ENCODE measurements at places on chromosomes 2 and 18. TPM values are rescaled to one million over a fixed set of nuclear protein-coding genes. Genes with fewer than 3 reads are reported as not detected.

Gene CREG2
- total RNA-seq, result 9.0 TPM

DNA sequence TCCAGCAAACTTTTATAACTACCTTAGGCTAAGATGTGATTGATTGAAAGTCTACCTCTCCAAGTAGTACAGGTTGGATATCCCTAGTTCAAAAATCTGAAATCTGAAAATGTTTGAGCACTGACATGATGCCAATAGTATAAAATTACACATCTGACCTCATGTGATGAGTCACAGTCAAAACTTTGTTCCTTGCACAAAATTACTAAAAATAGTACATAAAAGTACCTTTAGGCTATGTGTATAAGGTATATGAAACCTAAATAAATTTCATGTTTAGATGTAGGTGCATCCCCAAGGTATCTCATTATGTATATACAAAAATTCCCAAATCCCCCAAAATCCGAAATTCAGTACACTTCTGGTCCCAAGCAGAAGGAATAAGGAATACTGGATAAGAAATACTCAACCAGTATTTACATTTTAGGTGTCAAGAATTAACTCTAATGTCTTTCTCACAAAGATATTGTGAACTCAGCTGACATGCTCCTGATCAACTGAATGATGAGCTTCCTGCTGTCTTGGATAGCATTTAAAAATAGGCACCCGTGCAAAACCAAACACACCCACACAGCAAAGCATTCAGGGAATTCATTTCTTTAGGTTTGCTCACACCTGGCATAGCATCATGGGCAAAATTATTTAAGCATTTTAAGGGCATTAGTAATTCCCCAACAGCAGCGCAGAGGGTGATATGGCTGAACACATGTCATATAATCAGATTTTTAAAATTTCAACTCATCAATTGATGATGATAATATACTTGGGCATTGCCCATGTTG is 497.4 kb upstream of the MEIS1 start:
- no peaks in the 10 kb centered on the region for H3K36me3 ChIP-seq
- H3K4me1 ChIP-seq, result no peaks in the 10 kb centered on the region
- no peak for DNase-seq

- DNase-seq, result no peak
- H3K36me3 ChIP-seq, result no peaks in the 10 kb centered on the region
- no peaks in the 10 kb centered on the region for H3K27me3 ChIP-seq
- no peak overlapping the region for H3K27ac ChIP-seq
- no peak overlapping the region for H3K4me3 ChIP-seq
- H3K4me1 ChIP-seq, result no peaks in the 10 kb centered on the region
These were observed 490.7 kb downstream of the NUP35 start for GRCh38 chr2:183614799-183615435.

Gene CERKL
- total RNA-seq, result 1.6 TPM

Gene C2orf72
- not detected for total RNA-seq

- H3K4me3 ChIP-seq, result no peak overlapping the region
- no peak overlapping the region for H3K27ac ChIP-seq
- no peaks in the 10 kb centered on the region for H3K4me1 ChIP-seq
- peaks cover 82% of the 10 kb centered on the region for H3K27me3 ChIP-seq
- no peak for DNase-seq
- H3K36me3 ChIP-seq, result no peaks in the 10 kb centered on the region
These were observed 67.3 kb downstream of the SMIM21 start for GRCh38 chr18:75360215-75360614.

DNA sequence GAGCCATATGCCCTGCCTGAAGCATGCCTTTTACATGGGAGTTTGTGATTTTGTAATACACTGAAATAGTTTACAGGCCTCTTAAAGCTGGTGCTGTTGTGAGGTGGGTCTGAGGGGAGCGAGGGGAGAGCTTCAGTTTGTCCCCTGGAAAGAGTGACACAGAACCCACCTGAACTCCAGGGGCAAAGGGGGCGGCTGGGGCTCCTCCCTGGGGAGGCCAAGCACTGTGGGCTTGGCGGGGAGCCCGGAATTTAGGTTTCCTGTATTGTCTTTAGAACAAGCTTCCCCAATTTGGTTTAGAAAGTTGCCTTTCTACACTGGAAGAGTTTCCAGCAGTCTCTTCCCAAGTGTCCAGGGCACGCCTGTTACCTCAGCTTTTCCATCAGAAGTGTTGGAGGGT is 75.7 kb downstream of the VAPA start:
- H3K27me3 ChIP-seq, result peaks cover 6% of the 10 kb centered on the region
- no peak overlapping the region for H3K27ac ChIP-seq
- no peaks in the 10 kb centered on the region for H3K4me1 ChIP-seq
- no peak overlapping the region for H3K4me3 ChIP-seq

All from PC-9 (cell line).